Karpas-422 (cell line): ENCODE measurements at places on chromosomes 1 and 21. TPM values are rescaled to one million over a fixed set of nuclear protein-coding genes. Genes with fewer than 3 reads are reported as not detected.
A peak's percentile ranks its signal among the peaks of the same experiment; 100 is the strongest.

DNA sequence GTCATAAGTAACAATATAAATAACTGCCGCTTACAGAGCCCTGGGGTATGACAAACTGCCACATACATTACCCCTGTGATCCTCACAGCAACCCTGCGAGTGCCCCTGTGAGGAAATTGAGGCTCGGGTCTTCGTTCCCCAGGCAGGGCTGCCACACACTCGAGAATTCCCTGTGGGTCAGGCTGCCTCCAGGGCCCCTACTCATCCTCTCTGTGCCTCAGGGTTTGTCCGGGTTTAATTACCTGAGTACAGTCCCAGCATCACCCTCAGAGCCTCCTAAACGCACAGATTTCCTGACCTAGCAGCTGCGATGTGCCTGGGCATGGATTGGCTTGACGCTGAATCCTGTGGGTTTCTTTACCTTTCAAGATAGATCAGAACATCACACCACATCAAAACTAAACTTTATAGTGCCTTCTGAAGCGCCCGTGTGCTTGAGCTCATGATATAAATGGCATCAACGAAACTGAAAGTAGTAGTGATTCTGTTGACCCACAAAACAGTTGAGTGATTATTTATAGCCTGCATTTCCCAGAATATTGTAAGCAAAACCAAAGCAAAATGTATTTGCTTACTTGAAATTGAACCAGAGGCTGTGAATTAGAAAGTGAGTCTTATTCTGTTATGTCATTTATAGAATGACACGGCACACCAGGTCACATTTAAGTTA lies 14.0 kb downstream of the SLC37A1 start:
- no peaks in the 10 kb centered on the region for H3K27me3 ChIP-seq
- H3K4me1 ChIP-seq, result peaks cover 100% of the 10 kb centered on the region
- H3K27ac ChIP-seq, result peak overlapping the region; percentile 96
- peak overlapping the region; percentile 39 for H3K4me3 ChIP-seq
- no peak for DNase-seq
- peaks cover 28% of the 10 kb centered on the region for H3K36me3 ChIP-seq

GRCh38 chr1:202710070-202711045 lies at the start of gene SYT2:
TSS of gene SYT2 (minus strand) at chr1:202710454. CDS start at chr1:202605772, 104,682 bp downstream.
- DNase-seq, result no peak
- no peak within 1 kb of the TSS for H3K4me3 ChIP-seq
- no peaks in the 10 kb centered on the region for H3K27me3 ChIP-seq
- H3K27ac ChIP-seq, result no peak within 1 kb of the TSS
- no peaks in the 10 kb centered on the region for H3K4me1 ChIP-seq

DNA sequence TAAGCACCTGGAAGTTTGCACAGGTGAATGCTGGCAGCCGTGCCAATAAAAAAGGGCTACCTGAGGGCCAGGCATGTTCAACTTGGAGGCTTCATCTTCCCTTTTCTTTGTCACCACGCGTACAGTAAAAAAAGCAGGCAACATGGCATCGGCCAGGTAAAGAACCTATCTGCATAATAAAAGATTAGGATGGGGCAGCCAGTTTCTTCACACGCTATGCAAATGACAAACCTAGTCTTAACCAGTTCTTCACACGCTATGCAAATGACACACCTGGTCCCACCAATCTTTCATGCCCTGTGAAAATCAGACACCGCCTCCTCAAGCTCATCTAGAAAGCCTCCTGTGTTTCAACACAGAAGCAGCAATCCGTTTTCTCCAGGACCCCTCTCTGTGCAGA lies 413.4 kb downstream of the HLX start:
- no peak overlapping the region for H3K4me3 ChIP-seq
- no peaks in the 10 kb centered on the region for H3K4me1 ChIP-seq
- H3K36me3 ChIP-seq, result no peaks in the 10 kb centered on the region
- H3K27me3 ChIP-seq, result no peaks in the 10 kb centered on the region
- no peak for DNase-seq

DNA sequence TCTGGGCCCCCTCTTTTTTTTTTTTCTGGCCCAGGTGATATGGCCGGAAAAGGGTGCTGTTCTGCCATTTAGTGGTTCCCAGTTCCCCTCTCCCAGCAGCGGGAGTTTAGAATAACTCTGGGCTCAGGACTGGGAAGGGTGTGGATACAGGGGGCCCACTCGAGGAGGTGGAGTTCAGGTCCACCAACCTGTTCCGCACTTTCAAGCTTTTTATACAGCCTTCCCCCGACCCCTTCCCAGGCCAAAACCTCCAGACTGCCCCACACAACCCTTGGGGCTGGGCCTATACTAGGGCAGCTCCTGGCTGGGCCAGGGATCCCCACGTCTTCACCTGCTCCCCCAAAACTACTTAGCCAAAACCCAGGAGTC lies 402 bp downstream of the PLEKHG5 start:
- no peaks in the 10 kb centered on the region for H3K36me3 ChIP-seq
- H3K27me3 ChIP-seq, result no peaks in the 10 kb centered on the region
- H3K4me3 ChIP-seq, result no peak overlapping the region
- no peak overlapping the region for H3K27ac ChIP-seq

DNA sequence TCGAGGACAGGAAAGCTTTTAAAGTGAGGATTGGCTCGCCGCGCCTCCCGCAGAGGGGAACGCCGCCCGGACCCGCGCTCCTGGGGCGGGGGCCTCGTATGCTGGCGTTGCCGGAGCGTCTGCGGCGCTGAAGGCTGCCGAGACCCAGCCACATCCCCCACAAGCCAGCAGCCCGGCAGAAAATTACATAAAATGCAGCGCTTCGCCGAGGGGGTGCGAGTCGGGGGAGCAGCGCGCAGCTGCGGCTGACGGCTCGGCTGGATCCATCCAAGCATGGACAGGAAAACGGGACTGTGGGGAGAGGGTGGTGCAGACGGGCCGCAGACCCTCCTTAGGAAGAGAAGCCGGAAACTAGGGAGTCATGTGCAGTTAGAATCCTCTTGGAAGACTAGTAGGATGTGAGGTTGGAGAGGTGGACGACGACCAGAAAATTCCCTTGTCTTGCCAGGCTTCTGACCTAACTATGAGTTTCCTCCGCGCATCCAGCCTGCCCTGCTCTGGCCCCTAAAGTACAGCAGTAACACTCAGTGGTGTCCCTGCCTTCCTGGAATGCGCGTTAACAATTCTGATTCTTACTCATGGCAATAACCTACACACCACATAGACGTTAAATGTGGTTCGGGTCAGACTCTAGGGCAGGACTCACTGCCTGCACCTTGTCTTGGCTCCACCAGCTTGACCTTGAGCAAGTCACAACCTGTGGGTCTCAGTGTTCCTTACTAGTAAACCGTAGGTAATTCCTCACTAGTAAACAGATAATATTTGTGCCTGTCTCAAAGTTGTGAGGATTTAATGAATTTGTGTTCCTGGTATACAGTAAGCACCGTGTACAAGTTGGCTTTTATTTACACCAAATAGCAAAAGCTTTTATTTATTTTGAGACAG lies 953 bp upstream of the BRWD1 start:
- H3K4me1 ChIP-seq, result peaks cover 68% of the 10 kb centered on the region
- peaks cover 22% of the 10 kb centered on the region for H3K36me3 ChIP-seq
- peak; percentile 80 for DNase-seq
- H3K27ac ChIP-seq, result peak overlapping the region; percentile 99
- peak overlapping the region; percentile 74 for H3K4me3 ChIP-seq

- no peaks in the 10 kb centered on the region for H3K4me1 ChIP-seq
- no peaks in the 10 kb centered on the region for H3K27me3 ChIP-seq
- no peak overlapping the region for H3K4me3 ChIP-seq
- H3K27ac ChIP-seq, result no peak overlapping the region
- H3K36me3 ChIP-seq, result no peaks in the 10 kb centered on the region
Observed at GRCh38 chr21:30104241-30104640, 62.4 kb downstream of the CLDN17 start.

- H3K36me3 ChIP-seq, result no peaks in the 10 kb centered on the region
- H3K4me3 ChIP-seq, result no peak overlapping the region
- H3K4me1 ChIP-seq, result peaks cover 9% of the 10 kb centered on the region
- H3K27me3 ChIP-seq, result no peaks in the 10 kb centered on the region
- no peak for DNase-seq
- H3K27ac ChIP-seq, result peak overlapping the region; percentile 27
Observed at GRCh38 chr1:174971902-174972301, 27.8 kb upstream of the CACYBP start.

GRCh38 chr1:3695326-3696217 lies 43.3 kb downstream of the TP73 start:
- H3K27ac ChIP-seq, result no peak overlapping the region

DNA sequence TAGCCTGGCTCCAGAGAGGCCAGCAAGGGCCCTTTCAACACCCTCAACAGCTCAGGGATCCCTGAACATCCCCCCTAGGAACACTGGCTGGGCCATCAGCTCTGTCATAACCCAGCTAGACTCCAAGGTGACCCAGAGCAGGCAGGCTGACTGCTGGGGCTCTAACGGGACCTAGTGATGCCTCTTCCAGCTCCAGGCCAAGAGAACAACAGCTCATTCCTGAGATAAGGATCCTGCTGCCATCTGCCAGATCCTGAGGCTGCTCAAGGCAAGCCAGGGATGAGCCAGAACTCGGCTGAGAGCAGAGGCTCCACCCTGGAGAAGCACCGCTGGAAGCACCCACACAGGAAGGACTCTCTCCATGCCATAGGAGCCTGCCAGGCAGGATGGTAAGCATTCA lies 2.0 kb downstream of the VSIG8 start:
- H3K4me1 ChIP-seq, result no peaks in the 10 kb centered on the region
- H3K4me3 ChIP-seq, result no peak overlapping the region
- H3K27me3 ChIP-seq, result no peaks in the 10 kb centered on the region
- H3K27ac ChIP-seq, result no peak overlapping the region
- no peaks in the 10 kb centered on the region for H3K36me3 ChIP-seq
- DNase-seq, result no peak

DNA sequence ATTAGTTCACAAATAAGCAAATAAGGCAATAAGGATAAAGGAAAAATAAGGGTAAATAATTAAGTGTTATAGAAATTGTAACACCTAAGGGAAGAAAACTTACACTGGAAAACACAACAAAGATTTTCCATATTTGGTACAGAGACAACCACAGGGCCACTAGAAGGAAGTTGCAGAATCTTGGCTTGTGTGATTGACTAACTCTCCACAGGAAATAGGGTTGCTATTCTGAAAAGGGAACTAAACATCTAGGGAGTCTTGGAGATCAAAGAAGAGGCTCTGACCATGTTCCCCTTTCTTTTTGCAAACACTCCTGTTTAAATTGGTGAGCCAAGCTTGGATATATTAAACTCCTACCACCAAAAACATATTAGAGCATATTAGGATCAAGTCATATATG lies 59.1 kb downstream of the APCS start:
- DNase-seq, result no peak
- no peaks in the 10 kb centered on the region for H3K4me1 ChIP-seq
- no peaks in the 10 kb centered on the region for H3K36me3 ChIP-seq
- H3K4me3 ChIP-seq, result no peak overlapping the region
- no peak overlapping the region for H3K27ac ChIP-seq

- no peaks in the 10 kb centered on the region for H3K27me3 ChIP-seq
- H3K27ac ChIP-seq, result no peak overlapping the region
- H3K4me3 ChIP-seq, result no peak overlapping the region
- H3K4me1 ChIP-seq, result no peaks in the 10 kb centered on the region
- peak; percentile 75 for DNase-seq
Observed at GRCh38 chr1:48817505-48818114, 40.9 kb upstream of the BEND5 start.

GRCh38 chr1:19322481-19322880 lies 10.4 kb downstream of the SLC66A1 start:
- no peak overlapping the region for H3K4me3 ChIP-seq
- no peak overlapping the region for H3K27ac ChIP-seq
- 0 out of 2 replicates have a peak, but pooled peaks cover 5% of the 10 kb centered on the region for H3K36me3 ChIP-seq
- H3K27me3 ChIP-seq, result no peaks in the 10 kb centered on the region
- DNase-seq, result no peak

GRCh38 chr1:117096951-117097408 lies 24.6 kb downstream of the TRIM45 start:
- no peaks in the 10 kb centered on the region for H3K27me3 ChIP-seq
- H3K36me3 ChIP-seq, result peaks cover 70% of the 10 kb centered on the region; the same call in 1 of the 2 replicates
- no peak for DNase-seq
- no peak overlapping the region for H3K4me3 ChIP-seq

- peak overlapping the region; percentile 61; the same call in 1 of the 2 replicates for H3K27ac ChIP-seq
- peaks cover 10% of the 10 kb centered on the region for H3K4me1 ChIP-seq
- H3K36me3 ChIP-seq, result peaks cover 63% of the 10 kb centered on the region
- no peak overlapping the region for H3K4me3 ChIP-seq
- no peak for DNase-seq
- H3K27me3 ChIP-seq, result no peaks in the 10 kb centered on the region
Observed at GRCh38 chr1:198491028-198491427, 49.5 kb downstream of the ATP6V1G3 start.

- H3K27me3 ChIP-seq, result no peaks in the 10 kb centered on the region
- H3K36me3 ChIP-seq, result no peaks in the 10 kb centered on the region
- no peak for DNase-seq
- no peak overlapping the region for H3K4me3 ChIP-seq
Observed at GRCh38 chr1:18938008-18938706, 18.3 kb downstream of the IFFO2 start.

The TP73 gene
- 0.52 and 0.94 TPM in 2 replicates for total RNA-seq

The S100A9 gene
- not detected in 2 replicates for total RNA-seq

The CCDC30 gene
- 2.1 and 2.9 TPM in 2 replicates for total RNA-seq

The PRDM16 gene
- not detected in 2 replicates for total RNA-seq

The DCDC2B gene
- total RNA-seq, result not detected in 2 replicates

The OR2AK2 gene
- 0.22 TPM in 1 of 2 replicates, not detected in the other for total RNA-seq

The SLAMF1 gene
- total RNA-seq, result 0.30 and 1.1 TPM in 2 replicates

The BMP8B gene
- total RNA-seq, result not detected in 2 replicates
